Activated T-helper 2 cell treated with anti-CD3 and anti-CD28 coated beads, Interferon-gamma antibody, Interleukin-2, Interleukin-4, amounts not matched to agents 10 μg/mL and 5 μg/mL and 100 μg/mL, durations not matched to agents 14 hours and 24 hours and 36 hours (primary cell): ENCODE measurements at places on chromosomes 11 and 22. TPM values are rescaled to one million over a fixed set of nuclear protein-coding genes. Genes with fewer than 3 reads are reported as not detected.

MYO7A gene
- total RNA-seq, result 0.23 and 0.30 TPM in 2 replicates

GRCh38 chr11:36743039-36743438, 145.0 kb upstream of the RAG2 start:
- DNase-seq, result no peak

GRCh38 chr11:76680518-76681425, 10.2 kb upstream of the LRRC32 start:
- peak; percentile 60 for DNase-seq

DNA sequence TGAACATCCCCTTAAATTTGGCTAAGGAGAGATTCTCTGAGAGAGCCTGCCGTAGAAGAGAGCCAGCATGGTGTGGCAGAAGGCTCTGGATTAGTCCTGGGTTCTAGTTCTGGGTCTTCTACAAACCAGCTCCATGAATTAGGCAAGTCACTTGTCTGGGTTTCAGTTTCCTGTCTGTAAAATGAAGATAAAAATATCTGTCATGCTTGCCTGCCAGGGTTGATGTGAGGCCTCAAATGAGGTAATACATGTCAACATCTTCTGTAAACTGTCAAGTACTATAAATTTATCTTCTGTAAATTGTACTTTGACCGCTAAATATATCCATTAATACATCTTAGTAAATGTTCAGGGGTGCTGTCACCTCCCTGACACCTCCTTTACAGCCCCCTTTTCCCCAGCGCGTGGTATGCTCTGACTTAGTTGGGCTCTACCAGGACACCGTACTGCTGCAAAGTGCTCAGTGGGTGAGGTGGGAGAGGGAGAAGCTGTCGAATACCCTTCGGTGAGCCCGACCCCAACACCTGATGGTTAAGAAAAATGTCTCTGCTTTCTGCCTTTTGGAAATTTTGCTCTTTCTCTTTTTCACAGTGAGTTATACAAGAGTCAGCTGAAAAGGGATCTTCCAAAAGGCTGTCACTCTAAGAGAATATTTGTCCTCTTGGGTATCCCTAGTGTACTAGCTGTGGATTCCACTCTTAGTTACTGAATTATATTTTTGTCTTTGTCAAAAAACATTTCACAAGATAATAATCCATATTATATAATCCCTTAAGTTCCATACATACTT, 15.0 kb downstream of the RBX1 start:
- no peak for DNase-seq

- no peak for DNase-seq
These were observed 97.7 kb upstream of the TOP3B start for GRCh38 chr22:22080270-22080669.

DNA sequence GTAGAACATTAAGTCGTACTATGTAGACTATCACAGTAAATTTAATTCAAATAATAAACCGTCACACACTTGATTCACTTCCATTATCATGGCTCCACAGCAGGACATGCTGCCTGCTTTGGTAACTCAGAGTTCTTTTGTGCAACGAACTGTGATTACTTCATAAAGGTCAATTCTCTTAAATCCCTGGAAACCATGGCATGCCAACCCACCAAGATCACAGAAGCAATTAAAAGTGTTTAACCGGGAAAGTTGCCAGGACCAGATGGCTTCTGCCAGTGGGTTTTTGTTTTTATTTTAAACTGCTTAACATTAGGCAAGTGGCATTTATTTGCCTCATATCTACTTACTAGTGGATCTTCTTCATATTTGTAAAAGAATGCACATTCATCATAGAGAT, 1162.1 kb downstream of the DLG2 start:
- no peak for DNase-seq

DNA sequence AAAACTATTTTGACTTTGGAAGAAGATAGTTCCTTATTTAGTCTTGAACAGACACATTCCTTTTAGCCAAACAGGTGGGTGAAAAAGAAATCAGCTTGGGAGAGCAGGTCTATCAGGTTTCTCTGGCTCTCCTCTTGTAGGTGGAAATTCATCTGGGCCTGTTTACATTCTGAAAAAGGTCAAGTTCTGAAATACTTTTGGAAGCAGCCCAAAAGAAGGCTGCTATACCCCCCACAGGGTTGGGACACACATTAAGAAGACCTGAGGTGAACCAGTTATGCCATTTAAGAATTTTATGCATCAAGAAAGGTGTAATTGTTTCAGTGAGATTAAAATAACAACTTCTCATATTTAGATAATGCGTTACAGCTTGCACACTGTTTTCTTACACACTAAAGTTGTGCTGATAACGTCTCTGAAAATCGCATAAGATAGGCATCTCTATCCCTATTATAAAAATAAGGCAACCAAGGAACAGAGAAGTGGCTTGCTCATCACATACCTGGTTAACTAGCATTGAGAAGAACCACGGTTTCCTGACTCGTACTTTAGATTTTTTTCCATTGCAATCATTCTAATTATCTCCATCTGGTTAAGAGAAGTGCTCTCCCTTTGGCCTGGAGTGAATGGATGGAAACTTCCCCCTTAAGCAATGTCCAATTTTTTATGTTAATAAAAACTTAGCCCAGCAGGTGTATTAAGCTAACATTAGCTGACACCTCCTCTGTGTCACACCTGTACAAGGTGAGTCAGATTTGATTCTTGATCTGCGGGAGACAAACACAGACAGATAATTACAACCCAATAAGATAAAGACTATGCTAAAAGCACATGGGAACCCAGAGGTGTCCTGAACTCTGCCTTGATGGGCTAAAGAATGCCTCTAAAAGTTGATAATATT, 60.5 kb upstream of the UCP3 start:
- no peak for DNase-seq

GRCh38 chr11:125129316-125129993, 18.0 kb upstream of the TMEM218 start:
- DNase-seq, result no peak

- DNase-seq, result peak; percentile 71
These were observed 798 bp downstream of the AMPD3 start for GRCh38 chr11:10455637-10456487.

- no peak for DNase-seq
These were observed 268.8 kb downstream of the DDX10 start for GRCh38 chr11:108933630-108934029.

- no peak for DNase-seq
These were observed 174.0 kb upstream of the MTMR2 start for GRCh38 chr11:96097844-96098421.

DNA sequence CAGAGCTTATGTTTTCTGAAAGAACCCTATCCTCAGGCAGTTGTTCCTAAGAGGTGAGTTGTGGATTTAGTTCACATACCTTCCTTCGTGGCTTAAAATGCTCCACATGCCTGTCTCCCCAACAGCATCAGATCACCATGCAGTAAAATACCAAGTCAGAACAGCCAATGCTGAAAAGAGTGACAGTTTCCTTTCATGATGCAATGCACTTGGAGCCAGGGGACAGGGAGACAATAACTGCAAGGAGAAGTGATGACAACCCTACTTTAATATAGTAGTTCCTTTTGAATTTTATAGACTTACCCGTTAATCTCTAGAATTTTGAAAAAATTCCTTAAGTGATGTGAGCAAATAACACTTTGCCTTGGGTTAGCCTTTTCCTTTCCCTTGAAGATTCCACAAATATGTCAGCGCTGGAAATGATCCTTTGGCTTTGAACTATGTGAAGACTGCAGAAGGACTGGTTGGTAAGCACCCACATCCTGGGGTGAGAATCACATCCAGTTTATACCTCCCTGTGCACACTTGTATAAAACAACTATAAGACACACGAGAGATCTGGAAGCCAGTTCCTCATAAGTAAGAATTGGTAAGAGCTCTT, 71.2 kb downstream of the PIWIL4 start:
- no peak for DNase-seq

CCDC134 gene
- total RNA-seq, result 17.4 and 19.6 TPM in 2 replicates

MYO18B gene
- 6.0 and 6.1 TPM in 2 replicates for total RNA-seq

MOV10L1 gene
- total RNA-seq, result 0.07 TPM in 1 of 2 replicates, not detected in the other
